Sigmoid colon (tissue), 7 donors: ENCODE measurements at places on chromosomes 6 and 20. TPM values are rescaled to one million over a fixed set of nuclear protein-coding genes. Genes with fewer than 3 reads are reported as not detected.

DNA sequence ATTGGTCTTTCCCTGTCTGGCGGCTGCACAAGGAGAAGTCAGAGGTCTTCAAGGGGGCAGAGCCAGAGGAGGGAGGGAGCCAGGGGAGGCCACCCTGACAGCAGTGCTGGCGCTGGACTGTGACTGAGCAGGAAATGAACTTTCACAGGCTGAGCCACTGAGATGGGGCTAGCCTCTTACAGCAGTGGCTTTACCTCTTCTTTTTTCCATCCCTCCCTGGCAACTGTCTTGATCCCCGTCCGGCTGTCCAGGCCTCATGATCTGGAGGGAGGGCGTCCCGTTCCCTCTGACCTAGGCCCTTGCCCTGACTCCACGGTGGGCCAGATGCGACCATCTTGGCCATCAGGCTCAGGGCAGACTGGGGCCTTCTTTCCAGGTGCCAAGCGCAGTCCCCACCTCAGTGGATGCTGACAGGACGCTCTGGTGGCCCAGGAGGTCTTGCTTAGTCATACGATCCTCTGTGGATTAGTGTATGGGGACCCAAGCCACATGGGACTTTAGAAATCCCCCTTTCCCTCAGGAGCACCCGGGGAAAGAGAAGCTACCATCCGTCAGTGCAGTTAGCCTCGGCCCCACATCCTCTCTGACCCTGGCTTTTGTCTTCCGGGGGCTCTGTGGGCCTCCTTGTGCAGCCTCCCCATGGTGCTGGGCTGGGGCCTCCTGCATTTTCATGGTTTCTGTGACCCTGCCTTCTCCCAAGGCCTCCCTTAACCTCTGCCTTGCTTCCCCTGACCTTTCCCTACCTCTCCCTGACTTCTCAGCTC lies 57.4 kb upstream of the CCDC167 start:
- no peak for DNase-seq

The MMP24 gene
- 1.1 TPM for total RNA-seq

DNA sequence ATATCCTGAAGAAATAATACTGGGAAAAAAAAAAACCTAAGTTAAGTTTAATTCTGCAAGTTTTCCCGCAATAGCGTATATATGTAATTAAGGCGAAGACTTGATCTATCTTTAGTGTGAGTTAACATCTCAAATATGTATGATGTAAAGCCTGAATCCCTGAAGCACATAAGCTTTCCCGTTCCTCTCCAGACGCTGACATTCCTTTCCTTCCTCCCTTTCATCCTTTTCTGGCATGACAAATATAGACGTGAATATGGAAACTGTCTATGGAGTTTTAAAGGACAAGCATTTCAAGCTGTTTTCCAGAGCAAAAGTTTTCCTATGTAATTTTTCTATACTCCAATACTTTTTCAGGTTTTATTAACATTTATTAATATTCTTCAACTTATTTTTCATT lies 637.0 kb downstream of the COL12A1 start:
- DNase-seq, result no peak

GRCh38 chr20:50588034-50588736 lies 78.0 kb downstream of the PTPN1 start:
- DNase-seq, result peak; percentile 43

DNA sequence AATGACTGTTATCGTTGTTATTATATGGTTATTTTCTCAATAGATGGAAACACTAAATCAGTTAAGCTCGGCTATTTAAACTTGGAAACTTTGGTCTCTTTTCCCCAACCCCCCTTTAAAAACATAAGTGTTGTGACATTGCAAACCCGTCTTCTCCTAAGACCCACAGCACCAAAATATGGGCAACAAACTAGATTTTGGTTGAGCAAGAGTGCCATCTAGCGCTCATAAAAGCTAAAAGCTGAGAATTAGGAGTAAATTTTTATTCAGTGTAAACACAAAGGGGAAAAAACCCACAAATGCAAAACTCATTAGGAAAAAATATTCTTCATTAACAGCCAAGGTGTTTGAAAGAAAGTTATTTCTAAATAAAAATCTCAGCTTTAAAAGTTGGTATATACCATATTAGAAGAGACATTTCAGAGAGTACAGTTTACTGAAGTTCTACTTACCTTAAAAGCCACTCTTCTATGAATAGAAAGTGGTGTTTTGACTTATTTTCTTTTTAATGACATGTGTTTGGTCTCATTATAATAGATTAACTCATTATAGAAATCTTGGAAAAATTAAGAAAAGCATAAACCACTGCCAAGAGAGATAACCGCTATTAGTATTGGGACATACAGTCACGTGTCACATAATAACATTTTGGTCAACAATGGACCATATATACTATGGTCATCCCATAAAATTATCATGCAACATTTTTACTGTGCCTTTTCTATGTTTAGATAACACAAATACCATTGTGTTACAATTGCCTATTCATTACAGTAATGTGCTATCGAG lies 21.1 kb downstream of the SESN1 start:
- DNase-seq, result no peak
